ENCODE measurements at places on chromosomes 2 and 18.

GRCh38 chr18:55863876-55864275, 275.9 kb upstream of the TCF4 start:
- DNase-seq, result no peak

DNA sequence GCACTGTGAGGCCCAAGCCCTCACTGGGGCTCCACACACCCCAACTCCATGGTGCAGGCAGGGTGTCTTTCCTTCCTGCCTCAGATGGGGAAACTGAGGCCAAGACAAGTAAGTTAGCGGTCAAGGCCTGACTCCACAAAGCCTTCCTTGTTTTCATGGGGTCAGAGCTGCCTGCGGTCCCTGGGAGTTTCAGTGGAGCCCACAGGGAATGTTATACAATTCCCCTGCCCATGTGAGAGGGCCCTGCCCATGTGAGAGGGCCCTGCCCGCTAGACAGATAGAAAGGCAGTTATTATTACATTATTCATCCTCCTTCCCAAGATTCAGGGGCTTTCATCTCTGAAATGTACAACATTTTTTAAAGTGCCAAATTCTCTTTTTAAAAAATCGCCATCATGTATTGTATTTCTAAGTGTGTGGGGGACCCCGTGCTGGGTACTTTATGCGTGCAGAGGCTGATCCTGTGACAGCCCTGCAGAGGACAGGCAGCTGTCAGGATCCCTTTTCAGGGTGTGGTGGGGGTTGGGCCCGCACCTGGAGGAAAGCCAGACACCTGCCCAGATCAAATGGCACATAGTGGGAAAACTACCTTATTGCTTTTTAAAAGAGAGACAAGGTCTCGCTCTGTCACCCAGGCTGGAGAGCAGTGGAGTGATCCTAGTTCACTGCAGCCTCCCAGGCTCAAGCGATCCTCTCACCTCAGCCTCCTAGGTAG, 23.4 kb downstream of the FBLN7 start:
- DNase-seq, result no peak

DNA sequence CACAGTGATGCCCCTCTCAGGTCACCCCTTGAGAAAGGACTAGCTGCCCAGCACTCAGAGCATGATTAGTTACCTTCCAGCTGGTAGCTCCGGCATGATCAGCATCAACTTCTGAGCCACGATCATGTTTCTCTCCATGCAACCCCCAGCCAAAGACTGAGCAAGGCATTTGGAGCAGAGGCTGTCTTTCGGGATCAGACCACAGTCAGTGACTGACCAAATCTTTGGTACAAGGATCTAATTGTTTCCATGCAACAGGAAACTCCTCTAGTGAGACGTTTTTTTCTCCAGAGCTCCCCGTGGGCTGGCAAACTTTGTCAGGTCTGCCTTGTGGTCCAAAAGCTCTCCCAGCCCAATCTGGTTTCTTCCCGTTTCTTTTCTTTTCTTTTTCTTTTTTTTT, 244.3 kb downstream of the METTL4 start:
- no peak for DNase-seq

DNA sequence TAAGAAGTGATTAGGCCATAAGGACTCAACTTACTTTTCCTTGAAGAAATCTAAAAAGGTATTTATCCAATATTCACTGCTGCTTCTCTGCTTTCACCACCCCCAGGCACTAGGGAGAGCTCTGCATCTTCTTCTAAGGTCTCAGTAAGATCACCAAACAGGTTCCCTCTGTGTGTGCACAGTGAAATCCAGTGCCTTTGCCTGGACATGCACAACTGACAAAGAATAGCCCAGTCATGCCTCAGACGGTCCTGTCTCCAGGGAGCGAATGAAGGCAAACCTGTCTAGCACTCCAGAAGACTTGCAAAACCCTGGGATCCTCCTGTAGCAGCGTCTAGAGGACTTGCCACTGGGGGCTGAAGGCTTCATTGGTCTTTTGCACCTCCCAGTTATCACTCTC, 344.5 kb upstream of the LRATD1 start:
- DNase-seq, result no peak

DNA sequence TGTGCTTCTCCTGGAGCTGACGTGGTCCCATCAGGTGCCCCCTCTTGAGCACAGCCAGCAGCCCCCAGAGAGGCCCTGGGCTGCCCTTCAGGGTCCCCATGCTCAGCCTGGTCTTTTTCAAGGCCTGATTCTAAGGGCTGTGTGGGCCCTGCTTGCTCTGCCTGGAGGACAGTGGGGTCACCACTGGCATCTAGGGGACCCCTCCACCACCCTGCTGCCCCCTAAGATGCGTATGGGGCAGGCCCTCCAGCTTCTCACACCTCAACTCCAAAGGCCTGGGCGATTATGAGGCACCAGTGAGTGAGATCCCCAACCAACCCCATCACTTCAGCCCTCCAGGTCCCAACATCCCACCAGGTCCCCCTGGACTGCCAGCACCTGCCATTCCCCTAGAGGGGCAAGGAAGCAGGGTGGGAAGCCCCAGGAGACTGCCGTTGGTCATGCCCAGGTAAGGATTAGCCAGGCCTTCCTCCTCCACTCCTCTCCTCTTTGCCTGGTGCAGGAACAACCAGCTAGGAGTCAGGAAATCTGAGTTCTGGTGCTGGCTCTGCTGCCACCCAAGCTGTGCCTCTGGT, 114.4 kb downstream of the SMAD7 start:
- no peak for DNase-seq

DNA sequence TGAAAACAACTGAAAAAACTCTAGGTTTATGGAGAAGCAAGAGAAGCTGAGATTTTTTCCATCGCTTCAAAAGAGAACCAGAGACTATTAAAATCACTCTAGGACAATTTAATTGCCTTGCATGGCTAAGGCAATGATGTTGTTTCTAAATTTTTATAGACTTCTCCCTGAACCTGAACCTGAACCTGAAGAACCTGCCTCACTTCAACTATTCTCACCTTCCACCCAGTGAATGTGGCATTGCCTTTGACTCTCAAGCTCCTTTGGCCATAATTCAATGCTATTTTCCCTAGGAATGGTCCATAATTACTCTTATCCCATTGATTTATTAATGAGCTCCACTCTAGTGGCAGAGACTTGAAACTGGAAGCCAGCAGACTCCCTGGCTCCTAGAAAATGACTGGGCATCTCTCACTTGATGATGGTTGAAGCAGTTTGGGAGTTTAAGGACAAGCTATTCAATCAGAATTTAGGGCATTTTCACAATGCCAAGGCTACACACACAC, 303.8 kb upstream of the UBE2E3 start:
- DNase-seq, result no peak

DNA sequence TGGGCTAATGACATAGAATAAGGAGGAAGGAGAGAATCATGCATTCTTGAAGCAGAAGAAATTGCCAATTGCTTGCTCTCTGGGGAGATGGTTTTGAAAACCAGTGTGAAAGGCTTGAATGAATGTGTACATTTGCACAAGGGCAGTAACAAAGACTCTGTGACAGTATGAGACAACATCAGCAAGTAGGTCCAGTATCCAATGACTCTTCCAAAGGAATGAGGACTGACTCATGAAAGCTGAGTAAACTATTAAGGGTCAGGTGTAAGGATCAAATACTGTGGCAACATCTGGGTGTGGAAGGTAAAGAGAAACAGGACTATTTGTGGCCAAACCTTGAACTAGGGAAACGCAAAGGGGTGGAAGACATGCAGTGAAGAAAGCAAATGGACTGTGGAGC, 886.0 kb upstream of the CHAC2 start:
- no peak for DNase-seq

- no peak for DNase-seq
Observed at GRCh38 chr2:14324308-14324707, 308.2 kb upstream of the LRATD1 start.

DNA sequence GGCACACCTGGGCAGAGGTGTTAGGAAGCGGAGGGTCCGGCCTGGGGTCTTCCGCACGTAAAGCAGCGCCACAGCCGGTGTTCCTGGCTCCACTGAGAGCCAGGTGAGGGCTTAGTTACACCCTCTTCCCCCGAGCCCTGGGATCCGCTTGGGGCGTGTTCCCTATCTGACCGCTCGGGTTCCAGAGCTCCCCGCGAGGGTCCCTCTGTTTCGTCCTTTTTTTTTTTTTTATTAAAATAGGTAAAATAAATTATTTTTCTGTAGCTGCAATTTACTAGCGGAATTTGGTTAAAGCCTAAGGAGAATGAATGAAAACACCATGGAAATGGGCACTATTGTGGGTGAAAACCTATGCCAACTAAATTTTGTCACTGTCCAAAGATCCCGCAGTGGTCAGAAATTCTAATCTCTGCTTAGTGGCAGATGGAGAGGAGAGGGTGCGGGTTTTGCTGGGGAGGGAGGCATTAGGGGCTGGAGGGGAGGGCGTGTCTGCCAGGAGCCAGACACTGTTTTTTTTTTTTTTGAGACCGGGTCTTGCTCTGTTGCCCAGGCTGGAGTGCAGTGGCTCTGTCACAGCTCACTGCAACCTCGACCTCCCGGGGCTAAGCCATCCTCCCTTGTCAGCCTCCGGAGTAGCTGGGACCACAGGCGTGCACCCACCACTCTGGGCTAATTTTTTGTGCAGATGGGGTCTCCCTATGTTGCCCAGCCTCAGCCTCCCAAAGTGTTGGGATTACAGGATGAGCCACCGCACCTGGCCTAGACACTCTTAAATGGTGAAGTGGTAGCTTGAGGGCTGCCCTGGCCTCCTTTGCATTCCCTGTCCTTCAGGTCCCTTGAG, 834 bp downstream of the PDCL3 start:
- DNase-seq, result no peak

DNA sequence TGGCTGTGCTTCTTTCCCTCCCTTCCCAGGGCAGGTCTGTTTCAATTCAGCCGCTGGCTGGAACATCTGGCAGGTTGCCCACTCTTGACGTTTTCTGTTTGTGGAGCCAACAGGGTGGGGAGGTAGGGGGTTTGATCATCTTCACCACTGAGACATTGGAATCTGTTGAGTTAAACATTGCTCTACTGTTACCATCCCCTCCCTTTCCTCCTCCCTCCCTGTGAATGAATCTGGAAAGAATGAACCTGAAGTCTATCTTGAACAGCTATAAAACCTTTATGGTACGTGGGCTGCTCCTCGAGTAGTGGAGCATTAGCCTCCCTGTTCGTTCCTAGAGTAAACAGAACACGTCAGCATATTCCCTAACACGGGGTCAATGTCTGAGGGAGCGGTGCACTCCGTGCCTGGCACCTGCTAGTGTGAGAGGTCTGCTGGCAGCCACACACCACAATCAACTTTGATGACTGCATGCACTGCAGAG, 249.9 kb upstream of the RBBP8 start:
- DNase-seq, result no peak

DNA sequence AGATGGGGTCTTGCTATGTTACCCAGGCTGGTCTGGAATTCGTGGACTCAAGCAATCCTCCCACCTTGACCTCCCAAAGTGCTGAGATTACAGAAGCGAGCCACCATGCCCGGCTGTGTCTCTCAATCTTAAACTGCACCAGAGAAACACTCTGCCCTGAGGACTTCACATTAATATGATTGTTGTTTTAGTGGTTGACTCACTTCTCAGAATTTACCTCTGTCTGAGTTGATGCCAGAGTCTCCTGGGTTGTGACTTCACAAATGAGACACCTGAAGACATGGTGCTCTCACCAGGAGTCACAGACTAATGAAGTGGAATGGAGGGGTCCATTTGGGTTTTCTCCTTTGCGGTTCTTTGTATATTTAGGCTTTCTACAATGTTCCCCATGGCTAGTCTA, 61.0 kb upstream of the TGIF1 start:
- no peak for DNase-seq

DNA sequence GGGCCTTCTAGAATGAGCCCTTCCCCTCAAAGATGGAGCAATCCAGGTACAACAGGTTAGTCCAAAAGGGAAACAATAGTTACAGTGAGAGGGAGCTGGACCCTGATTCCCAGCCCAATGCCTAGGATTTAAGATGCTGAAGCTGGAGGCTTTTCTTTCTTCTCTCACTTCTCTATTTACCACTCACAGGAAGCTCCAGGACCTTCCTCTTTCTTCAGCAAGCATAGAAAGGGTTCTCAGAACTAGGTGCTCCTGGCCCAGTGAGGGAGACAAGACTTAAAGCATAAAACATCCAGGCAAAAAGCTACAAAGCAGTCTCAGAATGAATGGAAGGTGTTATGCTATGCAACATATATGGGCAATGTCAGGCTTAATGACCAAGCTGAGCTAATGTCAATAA, 279.0 kb downstream of the SRBD1 start:
- DNase-seq, result no peak

DNA sequence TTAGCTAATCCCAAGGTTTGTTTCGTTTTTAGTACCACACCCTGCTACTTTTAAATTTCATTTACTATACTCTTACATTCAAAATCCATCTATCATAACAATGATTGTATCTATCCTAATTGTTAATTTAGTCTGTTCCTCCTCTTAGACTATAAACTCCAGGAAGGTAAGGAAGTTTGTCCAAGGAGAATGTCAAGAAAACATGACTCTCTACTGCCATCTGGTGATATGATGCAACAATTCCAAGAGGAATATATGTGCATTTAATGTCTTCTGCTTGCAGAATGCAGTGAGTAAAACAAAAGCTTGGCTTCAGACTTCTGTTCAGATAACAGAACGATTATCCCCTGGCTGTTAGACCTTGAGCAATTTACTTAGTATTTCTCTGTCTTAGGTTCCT, 1267.1 kb downstream of the LRP1B start:
- no peak for DNase-seq

- DNase-seq, result no peak
Observed at GRCh38 chr2:44796771-44797170, 144.7 kb upstream of the SIX3 start.

GRCh38 chr2:240584486-240585031, 2.0 kb upstream of the CAPN10 start:
- DNase-seq, result no peak

GRCh38 chr2:235937526-235937925, 230.7 kb downstream of the GBX2 start:
- DNase-seq, result no peak
